ENCODE measurements at places on chromosomes 6 and 20.

DNA sequence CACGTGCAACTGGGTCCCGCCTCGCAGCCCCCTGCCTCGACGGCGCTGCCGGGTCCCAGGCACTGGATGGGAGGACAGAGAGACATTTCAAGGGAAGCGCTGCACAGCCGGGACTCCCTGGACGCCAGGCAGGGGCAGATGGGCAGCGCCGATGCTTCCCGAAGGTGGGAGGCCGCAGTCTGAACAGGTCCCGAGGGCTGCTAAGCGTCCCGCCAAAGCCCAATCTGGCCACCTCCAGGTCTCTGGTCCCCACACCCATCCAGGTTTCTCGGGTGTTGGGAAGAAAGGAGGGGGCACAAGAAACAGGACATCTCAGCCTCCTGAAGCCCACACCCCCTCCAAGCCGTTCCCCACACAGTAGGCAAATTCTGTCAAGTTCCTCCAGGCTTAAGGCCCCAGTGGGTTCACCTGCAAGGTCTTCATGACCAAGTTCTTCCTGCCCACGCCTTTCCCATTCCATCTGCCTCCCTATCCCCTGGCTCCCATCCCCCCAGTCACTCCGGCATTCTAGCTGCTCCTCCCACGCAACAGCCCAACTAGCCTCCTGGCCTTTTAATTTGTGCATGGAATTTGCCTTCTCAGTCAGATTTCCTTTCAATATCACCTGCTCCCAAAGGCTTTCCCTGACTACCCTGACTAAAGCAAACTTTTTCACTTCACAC is 5.4 kb upstream of the CPXM1 start:
- no peak for DNase-seq

DNA sequence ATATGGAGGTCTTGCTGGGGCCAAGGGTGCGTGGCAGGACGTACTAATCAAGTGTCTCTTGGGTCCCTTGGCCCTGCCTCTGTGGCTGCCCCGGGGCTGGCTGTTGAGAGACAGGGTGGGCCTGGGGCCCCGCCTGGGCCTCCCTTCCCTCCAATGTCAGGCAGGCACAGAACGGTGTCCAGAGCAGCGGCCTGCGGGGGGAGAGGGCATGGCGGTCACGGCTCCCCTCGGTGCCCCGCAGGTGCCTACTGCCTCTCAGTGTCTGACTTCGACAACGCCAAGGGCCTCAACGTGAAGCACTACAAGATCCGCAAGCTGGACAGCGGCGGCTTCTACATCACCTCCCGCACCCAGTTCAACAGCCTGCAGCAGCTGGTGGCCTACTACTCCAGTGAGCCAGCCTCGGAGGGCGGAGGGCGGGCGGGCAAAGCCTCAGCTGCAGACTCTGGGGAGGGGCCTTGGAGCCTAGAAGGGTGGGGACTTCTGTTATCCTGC is 50.0 kb downstream of the SRC start:
- DNase-seq, result no peak

- peak; percentile 74 for DNase-seq
These were observed 49.8 kb downstream of the MAP3K7 start for GRCh38 chr6:90537027-90537426.

- no peak for DNase-seq
These were observed 270.4 kb upstream of the PLCB4 start for GRCh38 chr20:8798505-8798904.

- no peak for DNase-seq
These were observed 83.4 kb downstream of the JARID2 start for GRCh38 chr6:15329197-15329671.

DNA sequence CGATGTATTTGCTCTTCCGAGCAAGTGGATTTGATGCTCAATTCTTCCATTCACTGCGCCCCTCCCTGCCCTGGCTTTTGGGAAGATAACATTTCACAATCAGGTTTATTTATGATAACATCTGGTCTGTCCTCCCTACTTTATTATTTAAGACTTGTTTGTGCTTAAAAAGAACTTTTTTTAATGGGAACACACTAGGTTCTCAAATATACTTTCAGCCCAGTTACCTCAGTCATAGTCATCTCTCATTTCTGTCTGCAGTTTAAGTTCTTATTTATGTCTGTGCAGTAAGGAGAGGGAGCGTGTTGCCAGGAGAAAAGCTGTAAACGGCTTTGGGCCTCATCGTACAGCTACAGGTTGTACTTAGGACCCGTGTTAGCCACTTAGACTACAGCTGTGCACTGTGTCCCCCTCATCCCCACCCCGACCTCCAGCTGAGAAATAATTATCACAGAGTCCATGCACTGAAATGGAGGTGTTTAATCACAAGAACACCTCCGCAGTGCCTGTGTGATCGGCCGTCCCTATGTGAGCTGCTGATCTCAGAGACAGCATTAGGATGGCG is 99.3 kb downstream of the RPP40 start:
- no peak for DNase-seq
